GM23338 (cell line): ENCODE measurements at places on chromosomes 7 and 10. TPM values are rescaled to one million over a fixed set of nuclear protein-coding genes. Genes with fewer than 3 reads are reported as not detected.

The STEAP1B gene
- 4.5 and 4.9 TPM in 2 replicates for polyA plus RNA-seq

The OR2A42 gene
- polyA plus RNA-seq: 1.8 and 2.1 TPM in 2 replicates

The CDC14C gene
- not detected in 2 replicates for polyA plus RNA-seq

The CALHM1 gene
- 0.11 and 0.16 TPM in 2 replicates for polyA plus RNA-seq

The TET1 gene
- polyA plus RNA-seq: 32.5 and 37.2 TPM in 2 replicates

The OR9A2 gene
- not detected in 2 replicates for polyA plus RNA-seq

The HOXA4 gene
- polyA plus RNA-seq: not detected in 2 replicates

The LAMB1 gene
- polyA plus RNA-seq: 50.0 and 53.5 TPM in 2 replicates

The TMEM130 gene
- polyA plus RNA-seq: 2.0 TPM in 2 replicates

The ZEB1 gene
- polyA plus RNA-seq: 0.16 and 0.42 TPM in 2 replicates

The TMEM139 gene
- 1.7 and 3.3 TPM in 2 replicates for polyA plus RNA-seq

The SPAG6 gene
- 0.21 and 0.33 TPM in 2 replicates for polyA plus RNA-seq

The GJC3 gene
- 3.1 and 3.8 TPM in 2 replicates for polyA plus RNA-seq

The ZNF746 gene
- polyA plus RNA-seq: 10.0 and 12.9 TPM in 2 replicates

The CPA2 gene
- polyA plus RNA-seq: not detected in 2 replicates

The ACTL6B gene
- polyA plus RNA-seq: 2.5 and 3.5 TPM in 2 replicates

The PTER gene
- polyA plus RNA-seq: 4.4 and 4.9 TPM in 2 replicates

The PRKG1 gene
- 17.3 and 21.1 TPM in 2 replicates for polyA plus RNA-seq

The CPA1 gene
- not detected in 2 replicates for polyA plus RNA-seq

The RP9 gene
- 40.8 and 43.2 TPM in 2 replicates for polyA plus RNA-seq

The RNF32 gene
- polyA plus RNA-seq: 2.0 and 2.2 TPM in 2 replicates

The RPEL1 gene
- 0.21 TPM in 1 of 2 replicates, not detected in the other for polyA plus RNA-seq

The INHBA gene
- polyA plus RNA-seq: 1.0 and 1.3 TPM in 2 replicates

The CASD1 gene
- polyA plus RNA-seq: 14.3 and 15.5 TPM in 2 replicates

The ZNF277 gene
- polyA plus RNA-seq: 28.9 and 30.0 TPM in 2 replicates

The SLC26A5 gene
- polyA plus RNA-seq: 1.0 and 1.1 TPM in 2 replicates

The CTNNA3 gene
- polyA plus RNA-seq: 0.71 and 1.2 TPM in 2 replicates

The EEPD1 gene
- 4.1 and 6.0 TPM in 2 replicates for polyA plus RNA-seq

The GHRHR gene
- 0.64 and 2.2 TPM in 2 replicates for polyA plus RNA-seq

The HBP1 gene
- polyA plus RNA-seq: 36.0 and 37.6 TPM in 2 replicates

The PNLIPRP1 gene
- polyA plus RNA-seq: 0.21 TPM in 1 of 2 replicates, not detected in the other

The LRRC18 gene
- polyA plus RNA-seq: not detected in 2 replicates

The CISD1 gene
- 82.5 and 99.9 TPM in 2 replicates for polyA plus RNA-seq
